ENCODE measurements at places on chromosomes 13 and 19.

- DNase-seq: no peak
These were observed 139.3 kb downstream of the FRY start for GRCh38 chr13:32170841-32171240.

DNA sequence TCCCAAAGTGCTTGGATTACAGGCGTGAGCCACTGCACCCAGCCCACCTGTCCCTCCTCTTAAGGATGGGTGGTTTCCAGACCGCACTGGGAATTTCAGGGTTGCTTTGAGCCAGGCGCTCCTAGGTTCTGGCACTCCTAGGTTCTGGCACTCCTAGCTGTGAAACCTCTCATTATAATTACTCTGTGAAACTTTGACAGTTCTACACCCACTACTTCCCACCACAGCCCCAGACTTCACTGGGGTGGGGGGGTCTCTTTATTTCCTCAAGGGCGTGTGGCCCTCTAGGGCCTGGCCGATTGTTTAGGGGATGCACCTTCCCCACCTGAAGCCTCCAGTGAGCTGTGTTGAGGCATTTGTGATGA lies 2.3 kb upstream of the ADAMTS10 start:
- DNase-seq: no peak

GRCh38 chr13:63184693-63185092 lies 1769.0 kb upstream of the PCDH20 start:
- DNase-seq: no peak

DNA sequence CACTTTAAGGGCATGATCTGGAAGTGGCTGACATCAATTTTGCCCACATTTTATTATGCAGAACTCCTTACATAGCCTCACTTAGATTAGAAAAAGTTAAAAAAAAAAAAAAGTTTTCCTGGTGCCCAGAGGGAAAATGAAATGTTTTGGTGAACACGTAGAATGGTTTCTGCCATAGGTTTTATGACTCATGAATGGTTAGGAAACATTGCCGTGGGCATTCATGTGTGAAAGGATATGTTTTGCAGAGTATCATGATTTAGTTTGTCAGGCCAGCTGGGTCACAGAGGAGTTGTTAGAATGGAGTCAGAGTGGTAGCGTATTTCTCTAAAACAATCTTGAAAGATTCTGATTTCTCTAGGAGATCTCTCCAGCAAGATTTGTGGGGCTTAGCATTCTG lies 133.8 kb downstream of the MRPL57 start:
- no peak for DNase-seq

DNA sequence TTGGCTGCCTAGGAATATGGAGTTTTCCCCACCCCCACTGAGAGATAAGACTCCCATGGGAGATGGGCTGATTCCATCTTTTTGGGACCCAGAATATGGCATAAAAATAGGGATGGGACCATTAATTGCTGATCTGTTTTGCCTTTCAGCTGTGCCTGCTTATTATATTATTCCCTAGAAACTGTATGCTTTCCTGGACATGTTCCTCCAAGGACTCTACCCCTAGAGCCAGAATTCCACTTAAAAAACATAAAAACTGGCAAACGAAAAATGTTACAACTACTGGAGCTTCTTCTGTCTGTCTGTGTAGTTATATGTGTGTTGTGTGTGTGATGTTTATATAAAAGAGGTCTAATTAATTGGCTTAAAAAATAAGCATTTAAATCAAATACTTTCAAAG lies 159.9 kb upstream of the PRR20A start:
- DNase-seq: no peak

- no peak for DNase-seq
These were observed 8.1 kb upstream of the STOML3 start for GRCh38 chr13:38998739-38999138.

DNA sequence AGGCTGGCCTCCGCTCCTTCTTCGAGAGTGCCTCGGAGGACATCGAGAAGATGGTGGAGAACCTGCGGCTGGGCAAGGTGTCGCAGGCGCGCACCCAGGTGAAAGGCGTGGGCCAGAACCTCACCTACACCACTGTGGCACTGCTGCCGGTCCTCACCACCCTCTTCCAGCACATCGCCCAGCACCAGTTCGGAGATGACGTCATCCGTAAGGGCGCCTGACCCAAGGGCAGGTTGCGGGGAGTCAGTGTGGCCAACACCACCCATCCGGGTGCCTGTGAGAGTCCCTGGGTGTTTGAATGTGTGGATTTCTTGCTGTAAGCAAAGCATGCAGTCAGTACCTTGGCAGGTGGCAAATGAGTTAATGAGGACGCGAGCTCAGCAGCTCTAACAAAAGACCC lies 78.8 kb downstream of the RYR1 start:
- no peak for DNase-seq
